ENCODE measurements at places on chromosomes 16 and 17.

GRCh38 chr17:56739376-56739775 lies 94.3 kb downstream of the C17orf67 start:
- DNase-seq, result no peak

GRCh38 chr17:65438708-65439294 lies 122.6 kb downstream of the AXIN2 start:
- no peak for DNase-seq

DNA sequence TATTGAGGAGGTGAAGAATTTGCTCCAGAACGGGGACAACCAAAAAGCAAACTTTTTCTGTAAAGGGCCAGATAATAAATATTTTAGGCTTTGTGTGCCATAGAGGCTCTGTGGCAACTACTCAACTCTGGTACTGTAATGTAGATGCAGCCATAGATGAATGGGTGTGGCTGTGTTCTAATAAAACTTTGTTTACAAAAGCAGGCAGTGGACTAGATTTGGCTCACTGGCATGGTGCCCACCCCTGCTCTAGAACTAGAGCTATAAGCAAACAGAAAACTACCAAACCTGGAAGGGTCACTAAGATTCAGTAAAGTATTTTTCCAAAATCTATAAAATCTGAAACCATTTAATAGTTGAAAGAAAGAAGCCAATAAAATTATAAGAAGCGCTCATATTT lies 24.6 kb upstream of the SMURF2 start:
- DNase-seq, result no peak

- DNase-seq, result no peak
Observed at GRCh38 chr17:66494023-66494803, 191.8 kb downstream of the PRKCA start.

All from neural progenitor cell (in vitro differentiated cells).